LHCN-M2 (cell line): ENCODE measurements at places on chromosomes 3 and 15.
A peak's percentile ranks its signal among the peaks of the same experiment; 100 is the strongest.

GRCh38 chr3:196792771-196793170, 53.1 kb downstream of the PAK2 start:
- no peak for DNase-seq

GRCh38 chr3:173552526-173552925, 155.0 kb downstream of the NLGN1 start:
- no peak for DNase-seq

- peak; percentile 96 for DNase-seq
These were observed 33.3 kb downstream of the TM4SF18 start for GRCh38 chr3:149299938-149300801.

- DNase-seq: peak; percentile 33
These were observed 36.8 kb upstream of the TNFSF10 start for GRCh38 chr3:172560026-172560425.

- no peak for DNase-seq
These were observed 34.8 kb downstream of the MITF start for GRCh38 chr3:69774029-69774428.

DNA sequence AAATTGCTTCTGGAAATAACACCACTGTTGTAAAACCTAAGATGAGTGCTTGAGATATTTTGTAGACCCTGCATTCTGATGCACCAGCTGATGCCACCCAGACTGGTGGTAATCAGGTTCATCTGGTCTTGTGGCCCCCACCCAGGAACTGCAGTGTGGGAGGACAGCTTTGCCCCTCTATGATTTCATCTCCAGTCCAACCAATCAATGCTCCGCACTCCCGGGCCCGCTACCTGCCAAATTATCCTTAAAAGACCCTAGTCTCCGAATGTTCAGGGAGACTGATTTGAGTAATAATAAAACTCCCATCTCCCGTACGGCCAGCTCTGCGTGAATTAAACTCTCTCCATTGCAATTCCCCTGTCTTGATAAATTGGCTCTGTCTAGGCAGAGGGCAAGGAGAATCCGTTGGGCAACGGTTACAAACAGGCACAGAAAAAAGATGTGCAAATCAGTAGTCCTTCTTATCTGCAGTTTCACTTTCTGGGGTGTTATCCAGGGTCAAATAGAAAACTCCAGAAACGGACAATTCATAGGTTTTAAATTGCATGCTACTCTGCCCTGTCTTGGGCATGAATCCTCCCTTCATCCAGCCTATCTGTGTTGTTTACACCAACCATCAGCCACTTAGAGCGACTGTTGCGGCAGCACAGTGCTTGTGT, 29.2 kb upstream of the TRPM1 start:
- no peak for DNase-seq

- no peak for DNase-seq
These were observed 87.4 kb downstream of the FNDC3B start for GRCh38 chr3:172126741-172127140.

GRCh38 chr15:63752075-63752684, 81.6 kb downstream of the HERC1 start:
- peak; percentile 66 for DNase-seq

DNA sequence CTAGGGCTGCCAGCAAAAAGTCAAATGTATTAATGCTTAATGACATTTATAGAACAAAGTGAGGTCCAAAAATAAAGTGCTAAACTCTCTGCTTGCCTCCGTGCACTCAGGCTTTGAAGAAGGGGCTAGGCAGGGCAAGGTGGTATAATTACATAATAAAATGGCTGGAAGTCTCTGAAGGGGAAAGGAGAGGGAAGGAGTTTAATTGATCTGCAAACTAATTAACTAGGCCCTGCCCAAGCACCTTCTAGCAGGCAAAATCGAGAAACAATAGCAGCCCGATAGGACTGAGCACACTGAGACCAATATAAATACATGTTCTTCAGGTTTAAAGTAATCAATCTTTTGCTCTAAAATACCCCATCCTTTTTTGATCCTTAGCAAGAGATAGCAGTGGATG, 13.0 kb downstream of the DIS3L start:
- no peak for DNase-seq

- no peak for DNase-seq
These were observed 83.9 kb downstream of the HHLA2 start for GRCh38 chr3:108380128-108380795.

GRCh38 chr3:11312166-11312565, 40.0 kb downstream of the ATG7 start:
- DNase-seq: no peak

DNA sequence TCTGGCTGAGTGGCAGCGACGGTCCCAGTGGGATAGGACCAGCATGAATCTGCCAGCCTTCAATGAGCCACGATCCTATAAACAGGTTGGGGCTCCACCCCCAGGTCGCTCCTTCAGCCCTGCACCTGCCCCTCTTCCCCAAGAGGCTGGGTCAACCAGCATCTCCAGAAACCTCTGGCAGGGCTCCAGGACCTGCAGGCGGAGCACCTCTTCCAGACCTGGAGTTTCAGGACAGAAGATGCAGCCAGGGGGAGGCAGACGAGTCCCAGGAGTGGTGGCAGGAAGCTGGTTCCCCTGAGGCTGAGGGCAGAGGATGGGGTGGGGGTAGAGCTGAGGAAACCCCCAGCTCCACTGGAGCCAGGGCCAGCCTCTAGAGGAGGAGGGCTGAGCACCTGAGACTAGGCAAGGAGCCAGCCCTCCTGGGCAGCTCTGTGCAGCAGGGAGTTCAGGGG, at the start of gene PLA2G4D:
TSS of gene PLA2G4D (minus strand) at position 51 of the 452 bp plus-strand sequence. CDS start 103 bp downstream, outside the sequence.
- DNase-seq: no peak

DNA sequence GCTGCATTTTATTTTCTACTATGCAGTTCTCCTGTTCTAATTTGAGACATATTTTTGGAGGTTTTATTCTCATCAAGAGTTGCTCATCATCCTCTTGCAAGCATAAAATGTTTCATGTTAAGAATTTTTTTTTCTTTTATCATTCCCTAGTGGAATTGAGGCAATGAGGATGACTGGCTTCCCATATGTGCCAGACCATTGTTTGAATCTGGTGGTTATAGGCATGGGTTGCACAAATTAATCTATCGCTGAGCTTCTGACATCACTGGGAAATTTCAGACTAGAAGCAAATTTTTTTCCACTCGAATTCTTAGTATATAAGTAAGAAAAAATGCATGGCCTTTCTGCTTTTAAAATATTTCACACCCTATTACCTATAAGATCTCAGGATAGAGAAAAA, 279.1 kb upstream of the PLSCR5 start:
- DNase-seq: no peak

DNA sequence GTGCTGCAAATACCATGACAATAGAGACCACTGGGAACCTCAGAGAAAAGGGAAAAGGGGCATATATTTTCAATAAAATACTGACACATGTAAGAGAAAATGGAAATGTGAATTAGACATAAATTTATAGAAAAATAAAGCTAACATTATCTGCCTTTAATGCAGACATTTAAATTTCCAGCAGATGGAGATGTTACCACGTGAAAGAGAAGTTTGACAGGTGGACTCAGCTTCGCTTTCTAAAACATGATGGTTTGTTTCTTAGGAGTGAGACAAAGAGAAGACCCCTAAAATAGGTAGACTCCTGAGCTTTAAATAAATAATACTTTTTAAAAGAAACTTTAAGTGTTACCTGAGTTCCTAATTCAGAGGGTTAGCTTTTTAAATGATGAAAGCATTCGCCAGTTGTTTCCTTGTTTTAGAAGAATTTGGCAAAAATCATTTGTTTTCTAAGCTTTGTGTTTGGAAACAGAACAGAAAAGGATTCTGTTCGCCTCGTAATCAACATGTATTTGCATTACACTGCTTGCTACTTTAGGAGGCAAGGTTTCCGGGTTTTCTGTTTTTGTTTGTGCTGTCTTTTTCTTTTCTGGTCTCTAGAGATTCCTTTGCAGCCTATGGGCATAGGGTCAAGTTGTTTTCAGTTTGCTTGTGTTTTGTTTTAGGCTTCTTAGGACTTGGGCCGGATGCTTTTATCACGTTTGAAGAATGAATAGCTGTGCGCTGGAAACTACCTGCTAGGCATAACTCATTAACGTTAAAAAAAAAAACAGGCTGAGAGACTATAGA, 271.4 kb downstream of the THSD4 start:
- peak; percentile 17 for DNase-seq

DNA sequence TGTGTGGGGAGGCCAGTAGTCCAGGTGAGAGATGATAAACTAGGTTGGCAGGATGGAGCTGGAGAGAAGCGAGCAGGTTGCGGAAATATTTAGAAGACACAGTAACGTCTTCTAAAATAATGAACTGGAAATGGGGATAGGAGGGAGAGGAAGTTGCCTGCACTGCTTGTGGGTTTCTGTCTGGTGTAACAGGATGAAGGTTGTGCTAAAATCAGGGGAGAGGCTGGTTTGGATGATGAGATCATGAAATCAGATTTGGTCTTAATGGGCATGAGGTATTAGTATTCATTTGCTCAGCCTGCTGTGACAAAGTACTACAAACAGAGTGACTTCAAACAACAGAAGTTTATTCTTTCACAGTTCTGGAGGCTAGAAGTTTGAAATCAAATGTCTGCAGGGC, 32.1 kb upstream of the TNFAIP8L3 start:
- DNase-seq: no peak

DNA sequence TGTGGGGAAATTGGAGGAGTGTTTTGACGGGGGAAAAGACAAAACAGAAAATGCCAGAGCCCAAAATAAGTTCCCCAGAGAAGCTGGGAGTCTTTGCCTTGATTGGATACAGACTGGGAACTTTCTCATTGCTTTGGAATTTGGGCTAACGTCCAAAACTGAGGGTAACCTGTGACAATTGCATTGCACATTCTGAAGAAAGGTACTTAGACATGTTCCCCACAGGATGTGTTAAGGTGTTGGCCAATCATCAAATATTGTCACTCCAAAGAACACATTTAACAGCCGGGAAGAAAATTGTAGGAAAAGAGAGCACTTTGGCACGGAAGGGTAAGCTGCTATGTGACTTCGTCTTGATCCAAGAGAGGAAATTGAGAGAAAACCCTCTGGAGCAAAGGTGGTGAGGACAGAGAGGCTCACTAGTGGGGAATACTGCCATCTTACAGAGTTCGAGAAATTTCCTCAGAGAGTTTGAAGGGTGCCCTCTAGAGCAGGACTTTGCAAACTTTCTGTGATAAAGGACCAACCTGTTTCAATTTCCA, 619.5 kb upstream of the TBL1XR1 start:
- DNase-seq: peak; percentile 66

DNA sequence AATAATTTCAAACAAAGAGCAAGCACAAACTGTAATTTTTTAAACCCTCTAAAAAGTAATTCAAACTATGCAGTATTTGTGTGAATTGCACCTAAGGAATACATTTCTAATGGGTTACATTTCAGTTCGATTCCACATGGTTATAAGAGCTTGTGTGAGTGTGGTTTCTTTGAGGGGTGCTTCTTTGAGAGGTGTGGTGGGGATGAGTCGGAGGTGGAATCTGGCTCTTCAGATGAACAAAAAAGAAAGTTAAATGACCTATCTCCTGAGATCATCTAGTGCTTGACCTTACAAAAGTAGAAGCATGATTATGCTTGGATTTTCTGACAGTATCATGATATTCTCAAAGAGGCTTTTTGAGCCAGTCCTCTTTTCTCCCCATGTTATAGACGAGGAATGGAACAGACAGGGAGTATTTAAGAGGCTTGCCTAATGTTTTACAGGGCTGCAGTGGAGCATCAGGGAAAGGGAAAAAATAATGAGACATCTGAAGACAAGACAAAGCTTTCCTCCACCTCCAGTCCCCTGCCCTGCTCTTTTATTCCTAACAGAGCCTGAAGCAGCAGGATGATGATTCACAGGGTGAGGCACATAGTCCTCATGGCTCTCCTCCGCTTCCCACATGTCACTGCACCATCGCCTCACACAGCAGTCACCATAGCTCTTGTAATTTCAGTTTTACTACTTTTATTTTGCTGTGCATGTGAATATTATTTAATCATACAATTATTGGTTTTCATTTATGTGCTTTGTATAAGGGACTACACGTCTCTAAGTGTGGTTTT, 82.0 kb downstream of the LYSMD4 start:
- DNase-seq: peak; percentile 65

DNA sequence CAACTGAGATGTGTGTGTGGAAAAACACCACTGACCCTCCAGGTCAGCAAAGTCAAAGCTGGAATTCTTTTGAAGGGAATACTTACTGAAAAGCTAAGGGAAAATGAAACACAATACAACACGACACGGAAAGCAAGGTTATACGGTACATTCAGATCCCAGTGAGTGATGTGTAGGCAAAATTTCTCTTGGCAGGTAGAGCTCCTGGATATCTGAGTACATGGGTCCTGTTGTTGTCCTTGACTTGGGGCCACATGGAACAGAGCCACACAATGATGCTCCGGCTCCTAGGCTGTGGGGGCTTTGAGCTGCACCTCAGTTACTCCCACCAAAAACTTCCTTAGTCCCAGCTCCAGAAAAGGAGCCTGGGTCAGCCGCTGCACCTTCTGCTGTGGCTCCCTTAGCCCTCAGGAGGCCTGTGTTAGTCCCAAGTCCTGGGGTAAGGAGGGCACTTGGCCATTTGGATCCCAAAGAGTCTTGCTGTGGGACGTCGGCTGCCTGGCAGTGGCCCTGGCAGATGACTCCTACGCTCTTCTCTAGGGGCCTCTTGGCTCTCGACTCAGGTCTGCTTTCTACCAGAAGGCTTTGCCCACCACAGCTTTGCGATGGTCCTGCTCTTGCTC, 95.6 kb downstream of the ADCY5 start:
- DNase-seq: no peak

DNA sequence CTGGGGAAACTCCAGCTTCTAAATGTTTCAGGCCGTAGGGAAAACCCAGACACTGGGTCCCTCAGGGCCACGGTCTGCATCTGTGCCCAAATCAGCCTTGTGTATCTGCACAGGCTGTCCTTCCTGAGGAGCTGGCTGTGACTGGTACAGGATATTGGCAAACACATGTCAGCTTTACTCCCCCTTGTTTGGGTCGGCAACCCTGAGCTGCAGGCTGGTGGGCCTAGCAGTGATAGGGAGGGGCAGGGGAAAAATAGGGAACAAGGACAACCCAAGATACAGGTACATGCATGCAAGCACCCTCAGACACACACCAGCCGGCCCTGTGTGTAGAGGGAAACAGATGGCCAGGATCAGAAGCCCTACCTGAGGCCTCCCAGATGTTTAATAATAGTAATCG, 28.7 kb upstream of the HCN4 start:
- DNase-seq: no peak

DNA sequence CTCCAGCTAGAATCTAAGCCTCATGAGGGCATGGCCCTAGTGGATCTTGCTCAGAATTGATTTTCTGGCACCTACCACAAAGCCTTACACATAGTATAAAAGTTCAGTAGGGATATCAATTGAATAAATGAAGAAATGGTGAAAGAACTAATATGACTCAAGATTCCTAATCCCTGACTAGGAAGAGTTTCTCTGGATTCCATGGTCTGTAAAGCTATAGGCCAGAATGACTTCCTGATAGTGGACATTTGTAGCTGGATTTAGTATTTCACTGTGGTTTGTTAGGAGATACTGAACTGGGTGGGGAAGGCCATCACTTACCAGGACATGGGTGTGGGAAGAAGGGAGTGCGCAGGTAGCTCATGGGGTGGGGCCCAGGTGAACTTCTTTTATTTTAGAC, 168.9 kb downstream of the RAP2B start:
- DNase-seq: no peak
